ENCODE measurements at places on chromosomes 4 and X.

- no peak for DNase-seq
Measured at GRCh38 chrX:135931644-135932487, 38.4 kb downstream of the SAGE1 start.

DNA sequence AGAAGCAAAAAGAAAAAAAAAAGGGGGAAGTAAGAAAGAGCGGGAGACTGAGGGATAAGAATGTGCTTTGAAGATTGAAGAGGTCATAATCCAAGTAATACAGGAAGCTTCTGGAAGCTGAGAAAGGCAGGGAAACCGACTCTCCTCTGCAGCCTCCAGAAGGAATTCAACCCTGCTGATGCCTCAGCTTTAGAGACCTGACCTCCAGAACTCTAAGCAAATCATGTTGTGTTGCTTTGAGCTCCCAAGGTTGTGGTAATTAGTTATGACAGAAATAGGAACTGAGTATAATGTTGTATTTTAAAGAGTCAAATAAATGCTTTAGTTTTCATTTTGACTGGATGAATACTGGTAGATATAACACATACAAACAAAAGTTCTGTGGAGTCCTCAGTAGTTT is 48.0 kb upstream of the FAT1 start:
- DNase-seq, result no peak

- DNase-seq, result no peak
Measured at GRCh38 chr4:159757499-159757898, 654.6 kb downstream of the RAPGEF2 start.

DNA sequence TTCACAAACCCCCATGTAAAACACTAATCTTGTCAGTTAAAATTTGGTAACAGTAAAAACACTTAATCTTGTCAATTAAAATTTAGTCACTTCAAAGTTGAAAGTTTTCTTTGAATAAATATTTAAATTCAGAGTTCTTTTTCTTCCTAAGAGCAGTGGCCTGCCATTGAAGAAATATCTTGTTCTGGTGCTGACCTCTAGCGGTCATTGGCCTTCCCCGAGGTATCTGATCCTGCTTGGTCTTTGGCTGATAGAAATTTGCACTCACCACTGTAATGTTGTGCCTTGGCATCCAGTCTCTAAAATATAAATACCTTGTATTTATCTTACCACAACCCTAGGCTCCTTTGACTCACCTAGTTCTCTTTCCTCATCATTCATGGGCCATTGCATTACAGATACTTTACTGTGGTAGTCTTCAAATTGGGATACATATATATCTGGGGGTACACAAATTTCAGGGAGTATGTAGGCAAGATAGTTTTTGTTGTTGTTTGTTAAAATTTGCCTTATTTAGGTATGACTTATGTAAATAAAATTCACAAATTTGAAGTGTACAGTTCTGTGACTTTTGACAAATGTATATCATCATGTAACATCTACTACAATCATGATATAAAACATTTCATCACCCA is 6.7 kb upstream of the ART3 start:
- DNase-seq, result no peak

GRCh38 chr4:118898684-118899138 is 10.1 kb downstream of the SYNPO2 start:
- no peak for DNase-seq

DNA sequence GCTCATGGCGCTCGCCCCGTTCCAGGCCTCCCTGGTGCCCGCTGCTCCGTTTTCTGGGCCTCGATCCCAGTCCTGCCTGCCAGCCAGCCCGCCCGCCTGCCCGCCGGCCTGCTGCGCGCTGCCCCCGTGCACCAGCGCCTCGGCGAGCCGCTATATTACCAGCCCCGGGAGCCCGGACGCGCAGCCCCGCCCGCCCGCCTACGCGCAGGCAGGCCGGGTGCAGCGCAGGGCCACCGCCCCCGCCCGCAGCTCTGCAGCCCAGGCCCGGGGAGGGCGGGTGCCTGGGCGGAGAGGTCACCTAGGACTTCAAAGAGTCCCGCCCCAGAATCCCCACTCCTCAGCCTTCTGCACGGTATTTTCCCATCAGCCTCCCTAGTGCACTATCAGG is at the start of gene MAOB:
MAOB (minus strand) TSS at position 157 of the 388 bp plus-strand sequence; CDS start at position 6, 151 bp downstream.
- DNase-seq, result no peak

GRCh38 chr4:31190671-31191070 is 470.5 kb downstream of the PCDH7 start:
- no peak for DNase-seq

DNA sequence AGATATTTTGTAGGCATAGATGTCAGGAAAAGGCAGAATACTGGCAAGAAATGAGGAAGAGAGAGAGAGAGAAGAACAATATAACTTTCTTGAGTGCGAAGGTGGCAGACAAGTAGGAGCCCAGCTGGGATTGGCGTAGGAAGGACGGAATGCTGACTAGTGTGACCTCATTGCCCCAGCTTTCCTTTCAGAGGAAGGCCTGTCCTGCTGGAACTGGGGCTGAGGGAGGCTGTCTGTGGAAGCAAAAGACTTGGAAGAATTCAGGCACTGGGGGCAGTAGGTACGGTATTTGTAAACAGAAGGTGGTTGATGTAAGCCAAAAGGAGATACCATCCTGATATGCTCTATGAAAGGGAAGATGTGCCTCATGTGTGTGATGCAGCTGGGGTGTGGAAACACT is 818.4 kb downstream of the ADGRL3 start:
- no peak for DNase-seq

- DNase-seq, result no peak
Measured at GRCh38 chr4:108619372-108620100, 840 bp upstream of the RPL34 start.

- no peak for DNase-seq
Measured at GRCh38 chrX:119801253-119802221, 10.1 kb upstream of the RPL39 start.

DNA sequence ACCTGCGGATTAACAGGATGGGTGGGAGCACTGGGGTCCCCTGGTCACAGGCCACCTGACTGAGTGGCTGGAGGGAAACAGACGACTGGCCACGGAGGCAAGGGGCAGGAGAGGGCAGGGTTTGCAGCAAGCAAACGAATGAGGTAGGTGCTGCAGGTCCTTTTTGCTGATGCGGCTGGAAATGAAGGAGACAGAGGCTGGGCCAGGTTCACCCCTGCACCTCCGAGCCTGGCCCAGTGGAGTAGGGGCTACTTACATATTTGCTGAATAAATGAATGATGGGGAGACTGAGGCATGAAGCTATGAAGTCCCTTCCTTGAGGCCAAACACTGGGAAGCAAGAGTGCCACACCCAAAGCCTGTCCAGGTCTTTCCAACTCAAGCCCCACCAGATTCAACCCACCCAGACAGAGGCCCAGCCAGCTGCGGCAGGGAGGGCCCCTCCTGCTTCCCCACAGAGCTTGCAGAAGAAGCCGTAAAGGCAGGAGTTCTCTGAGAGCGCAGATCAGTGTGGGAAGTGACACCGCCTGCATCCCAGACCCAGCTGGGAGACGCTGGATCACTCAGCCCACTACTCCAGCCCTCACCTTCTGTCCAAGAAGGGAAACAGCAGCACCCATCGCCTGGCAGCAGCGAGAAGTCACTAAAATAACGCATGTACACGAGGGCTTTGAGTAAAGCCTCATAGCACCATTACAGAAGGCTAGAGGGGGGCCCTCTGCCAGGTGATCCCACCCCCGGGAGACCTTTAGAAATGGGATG is 36.1 kb upstream of the C4orf50 start:
- no peak for DNase-seq

- no peak for DNase-seq
Measured at GRCh38 chrX:154602766-154603437, 16.2 kb downstream of the CTAG1B start.

DNA sequence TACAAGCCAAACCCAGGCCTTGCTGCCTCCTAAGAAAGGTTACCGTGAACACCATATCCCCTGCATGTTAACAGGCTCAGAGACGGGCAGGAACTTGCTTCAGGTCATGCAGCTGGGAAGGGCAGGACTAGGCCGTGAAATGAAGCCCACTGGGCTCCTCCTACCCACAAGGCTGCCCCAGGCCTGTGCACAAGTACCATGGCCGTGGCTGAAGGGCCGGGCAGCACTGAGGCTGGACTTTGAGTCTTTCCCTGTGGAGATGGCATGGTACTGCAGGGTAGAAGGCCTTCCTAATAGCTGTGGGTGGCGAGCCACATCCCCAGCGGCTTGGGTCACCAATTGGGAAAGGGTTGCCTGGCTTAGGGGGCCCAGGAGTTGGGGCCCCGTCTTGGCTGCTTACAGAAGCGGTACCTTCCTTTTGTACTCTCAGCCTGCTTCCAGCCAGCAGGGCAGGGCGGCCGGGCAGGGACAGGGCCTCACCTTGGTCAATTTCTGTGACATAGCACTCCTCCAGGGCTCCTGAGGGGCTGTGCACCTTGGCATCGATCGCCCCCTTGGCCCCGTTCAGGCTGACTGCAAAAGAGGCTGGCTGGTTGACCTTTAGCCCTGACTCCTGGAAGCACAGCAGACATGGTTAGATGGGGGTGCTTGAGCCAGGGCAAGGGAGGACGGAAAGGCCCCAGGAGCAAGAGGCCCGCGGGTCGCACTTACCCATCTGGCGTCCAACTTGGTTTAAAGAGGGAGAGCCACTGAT is 23.8 kb downstream of the FLNA start:
- no peak for DNase-seq

GRCh38 chr4:101599620-101600019 is 190.9 kb upstream of the BANK1 start:
- no peak for DNase-seq

DNA sequence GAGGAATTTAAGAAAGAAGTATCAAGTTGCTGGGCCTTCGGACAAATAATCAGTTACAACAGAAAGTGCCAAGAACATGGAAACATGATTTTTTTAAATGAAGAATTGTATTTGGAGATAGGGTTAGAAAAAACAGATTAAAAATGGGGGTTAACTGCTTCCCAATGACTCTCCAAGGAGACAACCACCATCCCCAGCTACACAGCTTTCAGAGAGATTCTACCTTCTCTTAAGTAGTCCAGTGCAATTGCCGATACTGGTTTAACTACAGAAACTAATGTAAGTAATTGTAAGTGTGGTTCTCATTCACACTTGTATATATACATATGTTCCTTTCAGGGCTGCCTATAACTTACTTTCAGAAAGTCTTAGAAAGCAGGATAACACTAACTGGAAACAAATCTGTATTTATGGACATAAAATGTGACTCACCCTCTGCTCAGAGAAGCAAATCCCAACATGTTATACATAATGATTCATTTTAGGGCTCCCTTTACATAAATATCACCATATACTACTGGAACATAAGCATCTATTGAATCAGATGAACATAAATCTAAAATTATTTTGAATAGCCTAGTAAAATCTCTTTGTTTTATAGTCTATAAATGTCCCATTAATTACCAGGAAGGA is 248.9 kb upstream of the UGT8 start:
- DNase-seq, result no peak

- no peak for DNase-seq
Measured at GRCh38 chr4:183354219-183354618, 32.0 kb upstream of the CLDN24 start.

DNA sequence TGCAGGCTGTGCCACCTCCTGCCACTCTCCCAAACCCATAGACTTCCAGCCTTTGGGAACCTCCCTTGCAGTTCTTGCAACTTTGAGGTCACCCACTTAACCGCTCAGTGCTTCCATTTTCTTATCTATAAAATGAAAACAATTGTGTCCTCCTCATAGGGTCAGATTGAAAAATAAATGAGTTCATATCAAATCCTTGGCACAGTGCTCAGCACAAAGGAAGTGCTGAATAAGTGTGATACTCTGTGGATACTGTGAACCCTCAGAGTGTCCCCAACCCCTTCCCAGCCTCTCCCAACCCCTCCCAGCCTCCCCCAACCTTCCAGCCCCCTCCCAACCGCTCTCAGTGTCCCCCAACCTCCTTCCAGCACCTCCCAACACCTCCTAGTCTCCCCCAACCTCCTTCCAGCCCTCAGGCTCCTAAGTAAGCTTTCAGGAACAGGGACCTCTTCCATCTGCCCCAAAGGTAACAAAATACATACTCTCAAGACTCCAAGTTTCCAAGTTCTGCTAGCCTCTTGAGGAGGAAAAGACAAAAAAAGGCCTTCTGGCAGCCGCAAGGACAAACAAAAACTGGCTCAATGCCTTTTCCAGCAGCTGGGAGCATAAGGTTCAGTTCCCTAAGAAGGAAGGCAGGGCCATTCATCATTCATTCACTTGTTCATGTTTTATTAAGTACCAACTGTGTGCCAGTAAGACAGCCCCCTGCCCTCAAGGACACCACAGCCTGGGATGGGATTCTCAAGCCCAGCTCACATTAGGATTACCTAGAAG is 46.1 kb upstream of the LGI2 start:
- no peak for DNase-seq

- no peak for DNase-seq
Measured at GRCh38 chrX:44401151-44401550, 57.7 kb upstream of the EFHC2 start.

DNA sequence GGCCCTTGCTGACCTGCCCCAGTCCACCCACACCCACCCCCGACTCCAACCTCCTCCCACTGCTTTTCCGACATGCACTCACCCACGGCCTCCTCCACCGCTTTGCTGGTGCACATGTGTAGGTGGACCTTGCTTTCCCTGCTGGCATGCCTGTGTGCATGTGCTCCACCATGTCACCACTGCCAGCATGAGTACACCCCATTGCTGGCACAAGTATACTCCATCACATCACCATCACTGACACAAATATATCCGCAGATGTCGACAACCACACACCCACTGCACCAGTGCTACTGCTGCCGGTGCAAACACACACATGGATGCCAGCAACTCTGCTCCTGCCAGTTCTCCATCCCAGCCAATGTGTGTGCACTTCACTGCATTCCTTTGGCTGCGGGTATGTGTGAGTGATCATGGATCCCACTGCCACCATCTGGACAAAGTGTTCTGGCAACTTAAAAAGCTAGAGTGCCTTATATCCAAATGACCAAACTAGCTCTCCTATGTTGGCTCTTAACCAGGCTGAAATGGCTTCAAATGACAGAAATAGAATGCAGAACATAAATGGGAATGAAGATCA is 1072.3 kb downstream of the RAPGEF2 start:
- no peak for DNase-seq
